Daoy (cell line): ENCODE measurements at places on chromosomes 6 and 20.
A peak's percentile ranks its signal among the peaks of the same experiment; 100 is the strongest.

DNA sequence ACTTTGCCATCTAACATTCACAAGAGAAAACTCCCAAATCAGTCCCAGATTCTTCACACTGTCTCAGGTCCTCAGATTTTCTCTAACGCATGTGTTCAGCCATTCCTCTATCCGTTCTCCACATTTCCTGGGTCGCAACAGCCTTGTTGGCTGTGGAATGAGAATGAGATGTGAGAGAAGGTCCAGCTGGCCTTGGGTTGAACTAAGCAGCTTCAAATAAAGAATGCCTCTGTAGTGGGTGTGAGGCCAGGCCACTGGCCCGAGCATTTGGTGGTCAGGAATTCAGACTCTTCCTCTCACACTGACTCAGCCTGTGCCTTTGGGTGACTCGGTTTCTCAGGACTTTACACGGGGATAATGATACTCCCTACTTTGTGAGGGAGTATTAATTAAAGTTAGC lies 73.8 kb upstream of the CCN6 start:
- DNase-seq, result no peak

GRCh38 chr20:14955399-14955798 lies 618.0 kb upstream of the FLRT3 start:
- DNase-seq, result no peak

DNA sequence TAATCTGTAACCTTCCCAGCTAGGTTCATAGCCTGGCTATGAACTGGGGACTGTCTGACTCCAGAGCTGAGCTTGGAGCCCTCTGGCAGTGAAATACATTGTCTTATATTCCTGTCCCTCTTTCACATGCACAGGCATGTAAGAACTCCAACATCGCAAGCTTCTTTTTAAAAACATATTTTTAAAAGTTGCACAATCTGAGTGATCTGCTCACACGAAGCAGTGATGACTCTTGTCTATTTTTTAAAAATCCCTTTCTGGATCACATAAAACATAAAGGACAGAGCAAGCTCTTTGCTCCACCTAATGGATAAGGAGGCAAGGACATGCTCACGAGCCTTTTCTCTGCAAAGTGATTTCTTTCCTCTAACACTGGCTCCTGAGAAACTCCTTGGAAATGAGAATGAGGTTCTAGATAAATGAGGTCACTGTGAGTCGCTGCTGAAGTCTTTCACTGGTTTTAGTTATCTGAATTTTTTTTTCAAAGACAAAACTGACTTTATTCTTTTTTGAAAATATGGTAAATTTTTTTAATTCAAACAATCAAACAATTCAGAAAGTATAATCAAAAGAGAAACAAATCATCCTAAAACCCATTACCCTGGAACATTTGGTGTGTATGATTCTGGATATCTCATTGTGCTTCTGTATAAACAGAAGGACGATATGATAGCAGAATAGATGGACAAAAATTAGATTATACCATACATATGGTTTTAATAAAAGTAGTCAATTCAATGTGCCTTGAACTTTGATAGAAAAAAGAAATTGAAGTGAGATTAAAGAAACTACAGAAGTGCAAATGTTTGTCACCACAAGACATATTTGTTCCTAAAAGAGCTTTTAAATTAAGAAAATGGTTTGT lies 30.8 kb downstream of the IL20RA start:
- peak; percentile 32 for DNase-seq

GRCh38 chr20:3165473-3166337 lies 6.0 kb upstream of the FASTKD5 start:
- peak; percentile 65 for DNase-seq

- DNase-seq, result no peak
Measured at GRCh38 chr6:127053032-127053874, 65.2 kb upstream of the RSPO3 start.

GRCh38 chr20:51768759-51769517 lies 748 bp upstream of the ATP9A start:
- no peak for DNase-seq

DNA sequence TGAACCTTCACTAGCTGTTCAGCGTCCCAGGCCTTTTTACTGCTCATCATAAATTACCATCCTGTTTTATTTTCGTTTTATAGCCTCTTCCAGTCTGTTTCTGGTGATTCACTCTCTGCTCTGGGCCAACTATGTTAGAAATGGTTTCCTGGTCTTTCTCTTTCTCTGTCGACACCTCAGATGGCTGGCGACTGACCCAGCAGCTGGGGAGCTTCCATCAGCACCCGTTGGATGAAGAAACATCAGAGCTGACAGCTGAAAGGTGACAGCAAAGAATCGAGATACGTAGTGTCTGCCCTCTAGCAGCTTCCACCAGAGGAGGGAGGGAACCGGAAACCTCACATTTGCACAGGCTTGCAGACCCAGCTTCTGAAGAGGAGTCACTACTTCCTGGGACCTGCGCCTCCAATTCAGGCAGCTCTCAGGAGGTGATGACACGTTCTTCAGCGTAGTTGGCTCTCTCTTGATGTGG lies 82.9 kb upstream of the MLN start:
- DNase-seq, result peak; percentile 67

DNA sequence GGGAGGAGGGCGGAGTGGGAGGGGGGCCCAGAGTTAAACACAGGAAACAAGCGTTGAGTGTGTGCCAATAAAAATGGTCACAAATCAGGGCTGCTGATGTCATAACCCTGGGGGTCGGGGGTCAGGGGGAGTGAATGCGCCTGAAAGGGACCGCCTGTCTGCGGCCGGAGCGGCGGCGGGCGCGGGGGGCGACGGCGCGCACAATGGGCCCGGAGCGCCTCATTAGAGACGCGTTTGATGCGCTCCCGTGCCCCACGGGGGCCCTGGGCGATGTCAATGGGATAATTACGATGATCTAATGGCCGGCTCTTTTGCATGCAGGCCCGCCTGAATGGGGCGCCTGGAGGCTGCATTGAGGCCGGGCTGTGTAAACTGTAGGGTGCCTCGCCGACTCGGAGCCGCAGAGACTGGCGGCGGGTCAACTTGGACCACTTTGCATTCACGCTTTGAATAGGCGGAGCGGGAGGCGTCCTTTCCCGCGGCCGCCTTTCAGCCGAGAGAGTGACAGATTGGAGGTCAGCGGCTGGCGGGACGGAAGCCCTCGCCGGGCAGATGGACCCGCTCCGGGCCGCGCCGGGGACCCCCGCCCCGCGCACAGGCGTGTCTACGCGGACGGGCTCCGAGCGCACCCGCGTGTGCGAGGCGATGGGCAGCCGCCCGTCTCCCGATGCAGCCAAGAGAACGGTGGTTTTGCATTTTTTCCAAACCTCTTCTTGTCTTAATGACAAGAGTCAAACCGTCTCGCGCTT lies 296.1 kb downstream of the TFAP2C start:
- peak; percentile 36 for DNase-seq

- no peak for DNase-seq
Measured at GRCh38 chr20:49657118-49657901, 56.4 kb downstream of the B4GALT5 start.

- no peak for DNase-seq
Measured at GRCh38 chr20:50826121-50826520, 31.3 kb downstream of the BCAS4 start.

GRCh38 chr20:18240997-18241396 lies 47.3 kb upstream of the ZNF133 start:
- no peak for DNase-seq

- DNase-seq, result peak; percentile 86
Measured at GRCh38 chr6:38262026-38262425, 377.7 kb downstream of the BTBD9 start.

GRCh38 chr20:51493346-51493791 lies 49.1 kb downstream of the NFATC2 start:
- no peak for DNase-seq

GRCh38 chr6:57198926-57199636 lies 23.0 kb downstream of the RAB23 start:
- DNase-seq, result no peak

DNA sequence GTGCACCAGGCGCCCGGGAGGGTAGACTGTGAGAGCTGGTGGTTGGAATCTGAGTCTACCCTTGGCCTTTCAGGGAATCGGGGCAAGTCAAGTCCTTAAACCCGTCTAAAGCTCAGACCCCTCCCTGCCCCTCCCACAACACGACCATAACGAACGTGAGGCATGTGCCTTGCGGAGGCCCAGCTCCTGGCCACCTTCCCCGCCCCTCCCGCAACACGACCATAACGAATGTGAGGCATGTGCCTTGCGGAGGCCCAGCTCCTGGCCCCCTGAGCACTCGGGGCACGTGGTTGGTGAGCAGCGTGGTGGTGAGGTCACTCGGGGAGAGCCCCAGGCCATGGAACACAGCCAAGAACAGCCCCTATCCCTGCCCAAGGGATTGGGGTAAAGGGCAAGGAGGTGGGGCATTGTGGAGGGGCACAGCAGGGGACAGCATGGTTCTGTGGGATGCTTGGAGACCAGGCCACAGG lies 132.2 kb downstream of the TAF4 start:
- no peak for DNase-seq

DNA sequence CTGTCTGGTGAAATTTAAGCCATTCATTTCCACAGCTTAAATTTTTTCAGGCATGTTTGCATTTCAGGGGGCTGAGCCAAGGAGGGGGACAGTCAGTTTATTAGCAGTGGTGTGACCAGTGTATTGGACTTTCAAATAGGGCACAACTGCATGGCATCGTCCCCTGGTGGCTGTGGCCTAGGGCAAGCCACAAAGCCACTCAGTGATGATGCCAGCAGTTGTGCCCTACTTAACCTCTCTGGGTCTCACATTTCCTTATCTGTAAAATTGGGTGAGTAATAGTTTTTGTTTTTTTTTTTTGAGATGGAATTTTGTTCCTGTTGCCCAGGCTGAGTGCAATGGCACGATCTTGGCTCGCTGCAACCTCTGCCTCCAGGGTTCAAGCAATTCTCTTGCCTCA lies 48.0 kb downstream of the CDC5L start:
- DNase-seq, result peak; percentile 38

DNA sequence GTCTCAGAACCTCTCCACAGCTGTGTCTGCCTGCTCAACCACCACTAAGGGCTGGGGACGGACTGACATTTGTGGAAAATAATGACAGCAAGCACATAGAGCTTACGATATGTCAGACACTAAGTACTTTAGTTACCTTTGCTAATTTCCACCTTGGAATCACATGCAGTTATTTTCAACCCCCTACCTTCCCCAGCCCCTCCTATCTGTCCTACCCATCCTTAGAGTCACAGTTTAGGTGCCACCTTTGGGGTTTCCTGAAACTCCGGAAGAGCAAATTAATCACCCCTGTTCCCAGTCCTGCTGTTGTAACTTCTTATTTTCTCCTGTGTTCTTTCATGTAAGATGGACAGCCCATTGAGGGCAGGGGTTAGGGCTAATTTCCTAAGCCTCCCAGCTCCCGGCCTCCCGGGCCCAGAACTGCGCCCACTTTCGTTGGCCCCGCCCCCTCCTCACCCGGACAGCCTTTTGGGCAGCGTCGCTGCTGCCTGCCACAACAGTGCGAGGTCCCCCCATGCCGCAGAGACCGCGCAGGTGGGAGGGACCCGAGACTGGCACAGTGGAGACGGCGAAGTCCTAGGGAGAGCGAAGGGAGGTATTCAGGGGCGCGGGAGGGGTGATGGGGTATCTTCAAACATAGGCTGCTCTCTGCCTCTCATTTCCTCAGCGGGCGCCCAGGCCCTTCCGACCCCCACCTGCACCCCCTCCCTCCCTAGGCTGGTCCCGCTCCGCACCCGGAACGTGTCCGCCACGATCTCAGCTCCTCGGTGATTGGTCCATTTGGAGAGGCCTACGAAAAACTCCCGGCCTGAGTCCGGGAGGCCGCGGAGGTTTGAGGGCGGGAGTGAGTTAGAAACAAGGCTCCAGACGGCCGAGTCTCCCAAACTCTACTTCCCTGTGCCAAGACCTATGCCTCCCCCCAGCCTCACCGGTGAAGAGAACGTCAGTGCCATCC lies 1.1 kb downstream of the DDAH2 start:
- no peak for DNase-seq

GRCh38 chr20:20837574-20838021 lies 125.2 kb upstream of the RALGAPA2 start:
- peak; percentile 54 for DNase-seq

GRCh38 chr6:148247386-148248063 lies 95.1 kb upstream of the SASH1 start:
- DNase-seq, result no peak

DNA sequence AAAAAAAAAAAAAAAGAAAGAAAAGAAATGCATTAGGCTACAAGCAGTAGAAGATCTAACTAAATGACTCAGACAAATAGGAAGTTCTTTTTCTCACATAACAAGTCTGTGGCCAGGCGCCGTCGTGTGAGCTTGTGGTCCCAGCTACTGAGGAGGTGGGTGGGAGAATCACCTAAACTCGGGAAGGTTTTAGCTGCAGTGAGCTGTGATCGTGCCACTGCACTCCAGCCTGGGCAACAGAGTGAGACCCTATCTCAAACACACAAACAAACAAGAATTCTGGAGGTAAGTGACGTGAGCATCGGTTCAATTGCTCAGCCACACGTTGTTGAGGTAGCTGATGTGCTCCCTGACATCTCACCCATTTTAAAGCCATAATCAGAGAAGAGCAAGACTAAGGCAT lies 37.9 kb upstream of the SLC23A2 start:
- DNase-seq, result no peak

DNA sequence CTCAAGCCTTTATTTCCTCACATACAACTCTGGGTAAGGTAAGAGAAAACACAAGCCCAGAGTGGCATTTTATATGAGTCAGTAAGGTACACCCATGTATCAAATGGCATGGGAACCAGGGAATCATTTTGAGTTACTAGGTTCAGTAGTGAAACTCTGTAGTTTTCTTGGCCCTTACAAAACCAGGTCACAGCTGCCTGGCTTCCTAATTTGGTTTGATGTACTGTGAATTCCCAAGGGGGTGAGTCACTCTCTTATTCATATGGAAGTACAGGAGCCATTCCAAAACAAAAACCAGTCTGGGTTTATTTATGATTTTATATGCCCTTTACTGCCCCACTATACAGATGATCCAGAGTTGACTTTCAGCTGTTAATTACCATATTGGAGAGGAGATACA lies 70.7 kb downstream of the PDE7B start:
- peak; percentile 93 for DNase-seq

- no peak for DNase-seq
Measured at GRCh38 chr6:133749427-133749826, 139.5 kb upstream of the TCF21 start.

- no peak for DNase-seq
Measured at GRCh38 chr6:140370441-140370840, 996.0 kb upstream of the CITED2 start.

DNA sequence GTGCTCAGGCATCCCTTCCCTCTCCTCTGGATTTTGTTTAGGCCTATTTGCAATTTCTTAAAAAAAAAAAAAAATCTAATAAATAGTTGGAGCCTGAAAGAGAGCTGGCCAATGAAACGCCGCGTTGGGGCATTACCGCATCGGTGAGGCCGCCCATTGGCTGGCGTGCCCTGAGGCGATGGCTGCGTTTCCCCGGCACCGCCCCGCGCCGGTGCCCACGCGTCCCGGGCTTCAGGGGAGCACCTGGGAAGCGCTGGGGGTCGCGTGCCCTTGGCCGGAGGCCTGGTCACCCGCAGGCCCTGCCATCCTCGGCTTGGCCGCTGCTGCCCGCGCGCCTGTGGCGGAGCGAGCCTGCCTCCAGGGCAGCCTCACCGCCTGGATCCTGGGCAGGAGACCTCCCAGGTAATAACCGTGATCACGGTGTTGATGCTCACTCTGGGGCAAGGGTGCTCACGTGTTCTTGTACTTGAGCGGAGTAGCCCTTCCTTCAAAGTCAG lies 155.4 kb downstream of the NRN1 start:
- peak; percentile 68 for DNase-seq

GRCh38 chr6:150696190-150696589 lies 96.5 kb downstream of the PLEKHG1 start:
- no peak for DNase-seq
